ENCODE measurements at places on chromosomes 2 and 18.

DNA sequence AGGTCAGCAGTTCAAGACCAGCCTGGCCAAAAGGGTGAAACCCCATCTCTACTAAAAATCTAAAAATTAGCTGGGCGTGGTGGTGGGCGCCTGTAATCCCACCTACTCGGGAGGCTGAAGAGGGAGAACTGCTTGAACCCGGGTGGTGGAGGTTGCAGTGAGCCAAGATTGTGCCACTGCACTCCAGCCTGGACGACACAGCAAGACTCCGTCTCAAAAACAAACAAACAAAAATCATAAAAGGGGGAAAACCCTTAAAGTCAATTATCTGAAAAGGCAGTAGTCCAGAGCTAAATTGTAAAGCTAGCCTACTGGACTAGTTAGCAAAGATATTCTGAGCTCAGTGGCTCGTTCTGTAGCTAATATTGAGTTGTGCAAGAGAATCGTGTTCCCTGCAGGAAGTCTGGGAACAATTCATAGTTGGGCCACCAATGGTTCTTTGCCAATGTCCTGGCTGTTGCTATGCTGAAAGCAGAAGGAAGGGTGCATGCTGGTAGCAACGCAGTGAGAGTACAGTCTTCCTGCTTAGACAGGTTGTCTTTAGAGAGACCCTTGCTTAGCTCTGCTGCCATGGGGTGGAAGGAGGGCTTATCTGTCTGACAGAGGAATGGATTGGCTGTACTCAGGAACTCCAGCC lies 4.3 kb downstream of the TGOLN2 start:
- DNase-seq: no peak

- DNase-seq: no peak
Measured at GRCh38 chr2:137969876-137970275, 5.6 kb downstream of the HNMT start.

GRCh38 chr2:209577376-209578357 lies 153.8 kb downstream of the MAP2 start:
- DNase-seq: no peak

DNA sequence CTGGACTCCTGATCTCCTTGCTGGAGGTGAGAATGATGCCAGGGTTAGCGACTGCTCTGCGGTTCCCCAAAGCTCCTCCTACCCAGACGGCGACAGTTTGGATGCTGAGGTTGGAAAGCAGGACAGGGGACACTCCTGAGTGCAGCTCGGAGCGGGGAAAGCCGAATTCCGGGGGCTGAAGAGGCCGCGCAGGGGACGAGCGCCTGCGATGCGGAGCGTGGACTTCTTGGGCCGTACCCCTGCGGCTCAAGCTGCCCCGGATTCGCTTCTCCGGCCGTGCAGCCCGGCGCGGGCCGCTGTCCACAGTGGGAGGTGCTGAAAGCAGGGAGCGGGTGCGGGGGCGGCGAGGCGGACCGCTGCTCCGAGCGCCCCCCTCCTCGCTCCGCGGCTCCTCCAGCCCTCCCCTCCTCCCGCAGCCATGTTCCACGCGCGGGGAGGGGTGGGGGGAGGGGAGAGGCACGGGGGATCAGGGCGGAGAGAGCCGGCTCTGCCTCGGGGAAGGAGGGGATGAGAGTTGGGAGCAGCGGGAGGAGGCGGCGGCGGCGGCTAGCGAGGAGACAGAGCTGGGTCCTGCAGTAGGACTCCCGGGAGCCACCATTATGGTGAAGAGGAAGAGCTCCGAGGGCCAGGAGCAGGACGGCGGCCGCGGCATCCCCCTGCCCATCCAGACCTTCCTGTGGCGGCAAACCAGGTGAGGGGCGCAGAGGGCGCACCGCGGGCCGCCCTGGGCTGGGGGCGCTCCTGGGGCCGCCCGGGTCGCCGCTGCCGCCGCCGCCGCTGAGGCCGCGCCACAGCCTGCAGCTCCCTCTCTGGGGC lies at the start of gene UNC80:
TSS of gene UNC80 (plus strand) at position 359 of the 816 bp plus-strand sequence. CDS start at position 600, 241 bp downstream.
- no peak for DNase-seq

DNA sequence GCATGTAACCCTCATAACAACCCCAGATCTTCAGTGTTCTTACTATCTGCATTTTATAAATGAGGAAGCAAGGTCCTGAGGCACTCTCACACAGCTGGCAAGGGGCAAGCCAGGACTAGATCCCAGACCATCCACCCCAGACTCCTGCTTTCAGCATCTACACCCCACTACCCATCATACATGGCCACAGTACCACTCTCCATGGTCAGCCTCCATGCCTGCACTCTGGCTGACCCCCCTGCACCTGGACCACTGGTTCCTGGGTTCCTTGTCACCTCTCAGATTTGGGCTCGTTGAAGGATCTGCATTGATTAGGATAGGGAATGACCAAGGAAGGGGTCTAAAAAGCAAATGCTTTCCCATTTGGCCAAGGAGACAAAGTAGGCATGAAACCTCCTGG lies 36.0 kb upstream of the TEX51 start:
- no peak for DNase-seq

GRCh38 chr18:48215876-48216638 lies 193.1 kb downstream of the ZBTB7C start:
- no peak for DNase-seq

GRCh38 chr2:10271946-10272345 lies 30.8 kb upstream of the HPCAL1 start:
- no peak for DNase-seq

All from H54 (cell line).